ENCODE measurements at places on chromosomes 6 and 20.

DNA sequence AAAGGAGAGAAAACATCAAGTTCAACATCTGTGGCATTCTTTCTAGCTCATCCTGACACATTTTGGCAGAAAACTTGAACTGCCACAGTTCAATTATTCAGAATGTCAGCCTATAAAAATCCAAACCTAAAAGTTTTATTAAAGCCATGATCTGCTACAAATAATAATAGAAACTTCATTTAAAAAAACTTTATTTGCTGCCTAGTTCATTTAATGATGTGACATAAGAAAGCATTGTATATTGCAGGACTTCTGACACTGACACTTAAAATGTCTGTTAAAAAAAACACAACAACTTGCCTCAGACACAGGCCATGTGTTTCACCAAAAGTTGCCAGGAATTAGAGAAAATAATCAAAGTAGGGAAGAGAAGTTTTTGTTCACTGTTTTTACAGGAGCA lies 88.3 kb upstream of the HTR1E start:
- DNase-seq: no peak

DNA sequence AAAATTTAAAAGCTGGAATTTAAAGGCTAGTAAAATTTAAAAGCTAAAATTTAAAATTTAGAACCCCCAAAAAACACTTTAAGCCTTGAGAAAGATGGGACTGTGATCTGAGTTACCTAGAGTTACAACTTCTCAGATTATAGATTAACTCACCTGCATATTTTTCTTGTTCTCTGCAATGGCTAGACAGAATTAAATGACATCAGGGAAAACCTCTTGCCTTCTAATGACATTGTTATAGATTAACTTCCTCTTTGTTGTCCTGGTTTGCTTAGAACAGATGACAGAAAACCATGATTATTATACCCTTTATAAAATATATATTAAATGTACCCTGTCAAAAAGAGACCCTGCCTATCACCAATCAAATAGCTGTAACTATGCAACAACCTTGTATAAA lies 56.4 kb downstream of the TRDN start:
- no peak for DNase-seq

DNA sequence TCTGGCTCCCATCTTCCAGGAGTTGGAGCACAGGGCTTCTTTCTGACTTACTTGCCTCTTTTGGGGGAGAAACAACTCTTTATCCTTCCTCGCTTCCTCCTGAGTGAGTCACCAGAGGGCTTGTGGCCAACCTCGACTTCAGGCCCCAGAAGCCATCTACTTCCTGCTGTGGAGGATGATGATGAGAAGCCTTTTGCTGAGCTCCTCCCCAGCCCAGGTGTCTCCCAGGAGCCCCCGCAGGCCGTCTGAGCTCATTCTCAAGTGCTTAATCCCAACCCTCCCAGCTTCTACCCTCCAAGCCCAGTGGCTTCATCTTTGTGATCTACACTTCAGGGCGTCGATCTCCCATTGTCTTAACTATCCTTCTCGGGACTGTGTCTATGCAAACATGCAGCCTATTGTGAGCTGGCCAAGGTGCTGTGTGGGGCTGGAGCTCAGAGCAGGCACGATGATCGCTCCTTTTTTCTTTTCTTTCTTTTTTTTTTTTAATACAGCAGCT lies 27.9 kb downstream of the SDCBP2 start:
- no peak for DNase-seq

- DNase-seq: no peak
These were observed 67.5 kb upstream of the COL21A1 start for GRCh38 chr6:56314683-56315523.

DNA sequence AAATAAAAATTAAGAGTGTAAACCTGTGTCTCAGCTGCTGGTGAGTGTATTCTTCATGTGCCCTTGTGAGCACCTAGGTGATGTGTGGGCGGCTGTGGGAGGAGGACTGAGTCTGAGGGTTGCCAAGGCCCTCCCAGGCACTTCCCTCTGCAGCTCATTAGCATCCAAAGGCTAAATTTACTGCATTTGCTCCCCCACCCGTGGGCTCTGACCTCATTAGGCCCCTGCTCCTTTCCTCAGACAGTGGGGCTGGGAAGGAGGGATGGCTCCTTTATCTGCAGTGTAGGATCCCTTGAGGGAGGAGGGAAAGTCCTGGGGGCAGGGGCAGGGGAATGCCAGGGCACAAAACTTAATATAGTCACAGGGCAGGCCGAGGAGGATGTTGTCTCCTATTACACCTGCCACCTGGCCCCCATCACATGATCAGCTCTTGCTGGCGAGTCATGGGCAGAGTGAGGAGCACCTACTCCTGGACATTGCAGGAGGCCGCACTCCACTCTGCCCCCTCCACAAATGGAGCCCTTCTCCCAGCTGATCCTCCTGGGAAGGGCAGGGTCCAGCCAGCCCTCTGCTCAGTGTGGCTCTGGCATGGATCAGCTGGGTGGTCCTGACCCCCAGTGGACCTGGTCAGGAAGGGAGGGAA lies 133.2 kb downstream of the MRPL14 start:
- DNase-seq: no peak

DNA sequence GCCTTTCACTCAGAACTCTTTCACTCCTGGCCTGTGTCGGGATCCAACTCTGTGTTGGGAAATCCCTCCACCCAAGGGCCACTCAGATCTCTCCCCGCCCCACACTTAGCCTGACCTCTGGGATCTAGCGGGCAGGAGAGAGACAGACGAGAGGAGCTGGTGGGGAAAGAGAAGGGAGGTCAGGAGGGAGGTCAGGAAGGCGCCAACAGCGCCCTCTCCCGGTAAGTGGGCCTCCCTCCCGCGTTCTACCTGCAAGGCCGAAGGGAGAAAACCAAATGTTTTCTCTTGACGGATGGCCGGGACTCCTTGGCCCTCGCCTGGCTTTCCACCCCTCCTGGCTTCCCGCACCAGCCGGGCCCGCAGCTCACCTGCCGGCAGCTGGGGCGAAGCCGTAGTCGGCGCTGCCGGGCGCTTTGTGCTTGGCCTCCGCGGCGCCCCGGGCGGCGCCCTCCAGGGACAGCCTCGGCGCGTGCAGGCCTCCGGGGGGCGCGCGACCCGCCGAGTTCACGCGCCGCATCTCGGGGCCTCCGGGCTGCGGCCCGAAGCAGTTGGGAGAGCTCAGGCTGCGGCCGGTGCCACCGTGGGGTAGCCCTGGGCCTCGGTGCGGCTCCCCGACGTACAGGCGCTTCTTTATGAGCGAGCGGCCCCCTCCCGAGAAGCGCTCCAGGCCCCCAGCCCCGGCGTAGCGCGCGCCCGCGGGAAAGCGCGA lies 38.2 kb downstream of the C6orf132 start:
- DNase-seq: peak; percentile 51

DNA sequence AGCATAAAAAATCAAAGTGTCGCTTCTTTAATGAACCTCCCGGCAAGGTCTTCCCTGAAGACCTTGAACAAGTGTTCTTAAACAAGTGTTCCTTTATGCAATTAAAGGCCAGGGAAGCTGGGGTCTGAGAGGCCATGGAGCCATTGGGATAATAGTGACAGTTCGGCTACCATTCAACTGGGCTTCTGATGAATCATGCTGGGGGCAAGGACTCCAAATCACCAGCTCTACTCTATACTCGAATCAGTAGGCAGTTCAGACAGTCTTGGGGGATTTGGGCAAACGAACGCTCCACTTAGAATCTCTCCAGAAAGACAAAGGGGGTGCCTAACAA lies 34.7 kb upstream of the EZR start:
- no peak for DNase-seq

Data from putamen (tissue), 1 donor.